HCEC 1CT (cell line): ENCODE measurements at places on chromosomes 13 and 19.

DNA sequence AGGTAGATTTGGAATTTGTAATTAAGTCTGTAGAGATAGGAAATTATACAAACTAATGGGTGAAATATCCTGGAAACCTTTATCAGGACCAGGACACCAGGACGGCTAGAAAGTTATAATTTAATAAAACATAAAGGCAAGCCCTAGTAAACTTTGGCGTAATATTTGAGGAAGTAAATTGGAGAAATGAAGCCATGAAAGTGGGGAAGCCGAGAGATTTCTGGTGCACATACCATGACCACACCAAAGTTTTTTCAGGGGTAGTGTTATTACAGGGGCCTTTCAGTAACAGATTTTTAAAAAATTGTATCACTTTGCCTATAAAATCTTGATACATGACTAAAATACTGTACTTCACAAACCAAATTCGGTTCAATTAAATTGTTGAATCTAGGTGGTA, 54.7 kb upstream of the URAD start:
- DNase-seq, result no peak

- DNase-seq, result peak; percentile 20
These were observed 249.0 kb downstream of the LHFPL6 start for GRCh38 chr13:39353988-39354387.

- DNase-seq, result no peak
These were observed 174.6 kb downstream of the TDRD3 start for GRCh38 chr13:60571571-60571970.

GRCh38 chr19:2494447-2495129, 18.7 kb downstream of the GADD45B start:
- peak; percentile 73 for DNase-seq

- no peak for DNase-seq
These were observed 14.9 kb downstream of the PLEKHA4 start for GRCh38 chr19:48853483-48853882.

DNA sequence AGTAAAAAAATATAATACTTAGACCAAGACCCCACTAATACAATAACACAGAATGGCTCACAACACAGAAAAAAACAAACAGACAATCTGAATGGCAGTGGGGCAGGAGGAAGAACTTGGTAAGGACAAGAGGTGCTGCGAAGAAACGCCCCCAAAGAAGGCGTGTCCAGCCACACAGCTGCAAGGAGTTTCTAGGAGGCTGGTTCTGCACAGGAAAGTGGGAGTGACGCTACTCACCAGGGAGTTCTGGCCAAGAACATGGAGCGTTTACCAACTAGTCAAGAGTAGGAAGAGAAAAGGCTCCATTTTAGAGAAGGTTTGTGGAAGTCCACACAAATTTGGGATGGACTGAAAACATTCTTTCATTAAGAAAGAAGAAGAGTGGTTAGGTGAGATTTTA, 95.3 kb upstream of the SLC15A1 start:
- no peak for DNase-seq

- DNase-seq, result peak; percentile 23
These were observed 13.3 kb downstream of the APOC1 start for GRCh38 chr19:44927746-44928145.

GRCh38 chr13:65719831-65720230, 1510.3 kb downstream of the PCDH9 start:
- DNase-seq, result no peak

DNA sequence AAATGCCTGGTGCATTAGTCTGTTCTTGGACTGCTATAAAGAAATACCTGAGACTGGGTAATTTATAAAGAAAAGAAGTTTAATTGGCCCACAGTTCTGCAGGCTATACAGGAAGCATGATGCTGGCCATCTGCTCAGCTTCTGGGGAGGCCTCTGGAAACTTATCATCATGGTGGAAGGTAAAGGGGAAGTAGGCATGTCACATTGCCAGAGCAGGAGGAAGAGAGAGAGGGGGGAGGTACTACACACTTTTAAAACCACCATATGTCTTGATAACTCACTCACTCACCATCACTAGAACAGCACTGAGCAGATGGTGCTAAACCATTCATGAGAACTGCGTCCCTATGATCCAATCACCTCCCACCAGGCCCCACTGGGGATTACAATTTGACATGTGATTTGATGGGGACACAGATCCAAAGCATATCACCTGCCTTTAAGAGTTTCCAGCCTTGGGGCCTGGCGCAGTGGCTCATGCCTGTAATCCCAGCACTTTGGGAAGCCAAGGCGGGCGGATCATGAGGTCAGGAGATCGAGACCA, 219.0 kb downstream of the KATNAL1 start:
- DNase-seq, result no peak

GRCh38 chr19:45306040-45306439, 16.6 kb downstream of the CKM start:
- no peak for DNase-seq

- DNase-seq, result no peak
These were observed 9.8 kb downstream of the GRIN3B start for GRCh38 chr19:1009981-1010538.

DNA sequence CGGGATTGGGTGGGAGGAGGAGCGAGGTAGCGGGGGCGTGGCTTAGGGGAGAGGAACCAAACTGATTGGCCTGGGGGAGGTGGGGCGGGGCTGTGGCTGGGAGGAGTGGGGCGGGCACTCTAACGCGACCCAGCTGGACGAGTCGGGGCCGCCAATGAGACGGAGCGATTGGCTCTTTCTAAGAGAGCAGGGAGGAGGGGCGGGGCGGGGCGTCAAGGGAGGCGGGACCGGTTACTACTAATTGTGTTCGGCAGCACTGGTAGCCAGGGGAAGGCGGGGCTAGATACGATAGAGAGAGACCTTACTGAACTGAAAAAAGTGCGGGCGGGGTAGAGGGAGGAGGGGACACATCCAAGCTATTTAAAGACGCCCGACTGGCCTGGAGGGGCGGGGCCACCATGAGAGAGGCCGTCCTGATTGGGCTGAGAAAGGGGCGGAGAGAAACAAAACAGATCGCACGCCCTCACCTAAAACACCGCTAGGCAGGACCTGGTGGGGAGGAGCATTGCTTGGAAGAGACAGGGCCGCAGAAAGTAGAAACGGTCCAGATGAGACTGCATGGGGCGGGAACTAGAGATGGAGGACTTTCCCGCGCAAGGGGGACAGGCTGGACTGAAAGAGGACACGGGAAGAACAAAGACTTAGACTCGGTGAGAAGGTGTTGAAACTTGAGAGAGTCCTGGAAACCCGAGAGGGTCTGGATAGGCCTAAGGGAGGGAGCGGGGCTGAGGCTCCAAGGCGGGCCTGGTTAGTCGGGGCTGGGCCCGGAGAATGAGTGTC, at the start of gene KCNC3:
Gene KCNC3 (minus strand): TSS at position 232 of the 780 bp plus-strand sequence. CDS start 295 bp downstream, outside the sequence.
- DNase-seq, result peak; percentile 67

DNA sequence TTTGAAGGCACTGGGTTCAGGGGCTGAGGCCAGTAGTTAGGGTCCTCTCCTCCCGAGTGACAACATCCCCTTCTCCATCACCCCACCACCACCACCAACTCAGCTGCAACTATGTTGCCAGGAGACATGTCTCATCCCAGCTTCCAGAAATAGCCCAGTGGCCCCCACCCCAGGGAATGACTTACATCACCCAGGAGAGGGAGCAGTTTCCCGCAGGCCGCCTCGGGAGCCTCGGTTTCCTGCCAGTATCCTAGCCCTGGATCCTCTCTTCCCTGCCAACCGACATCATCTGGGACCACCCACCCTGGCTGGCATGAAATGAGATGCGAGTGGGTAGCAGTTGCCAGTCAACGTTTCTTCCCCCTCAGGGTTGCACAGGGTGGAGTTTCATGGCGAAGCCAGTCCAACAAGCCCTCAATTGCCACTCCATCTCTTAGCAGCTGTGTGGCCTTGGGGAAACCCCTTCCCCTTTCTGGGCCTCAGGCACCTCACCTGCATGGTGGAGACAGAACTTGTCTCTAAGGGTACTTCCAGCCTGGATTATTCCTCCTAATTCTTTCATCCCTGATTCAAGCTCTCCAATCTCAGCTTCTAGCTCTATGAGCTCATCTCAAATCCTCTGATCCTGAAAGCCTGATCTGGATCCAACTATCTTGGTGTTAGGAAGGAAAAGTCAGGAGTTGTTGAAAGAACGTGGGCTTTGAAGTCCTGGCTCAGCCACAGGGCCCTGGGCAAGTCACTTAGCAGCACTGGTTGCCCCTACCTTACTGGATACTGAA, 3.9 kb upstream of the GSK3A start:
- peak; percentile 69 for DNase-seq

GRCh38 chr13:71261256-71261655, 605.7 kb downstream of the DACH1 start:
- no peak for DNase-seq

DNA sequence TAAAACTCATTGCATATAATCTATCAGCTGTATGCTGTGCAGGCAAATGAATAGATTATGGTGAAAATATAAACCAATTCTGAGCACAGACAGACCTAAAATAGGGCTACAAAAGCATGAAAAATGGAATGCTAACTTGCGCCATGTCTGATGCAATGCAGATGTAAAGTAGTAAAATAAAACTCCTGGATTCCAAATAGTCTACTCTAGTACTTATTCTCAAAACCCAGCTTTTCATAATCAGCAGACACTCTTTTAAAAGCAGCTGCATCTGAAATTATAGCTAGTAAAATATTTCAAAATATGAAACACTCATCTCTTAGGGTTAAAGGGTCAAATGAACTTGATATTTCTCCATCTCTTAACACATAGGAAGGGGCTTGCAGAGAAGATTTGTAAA, 4.7 kb upstream of the POMP start:
- no peak for DNase-seq

GRCh38 chr13:20074966-20075365, 85.9 kb downstream of the GJA3 start:
- no peak for DNase-seq

- no peak for DNase-seq
These were observed 211.0 kb downstream of the SLC7A1 start for GRCh38 chr13:29384466-29384865.

- no peak for DNase-seq
These were observed 1.2 kb upstream of the PALM3 start for GRCh38 chr19:14063105-14063504.

DNA sequence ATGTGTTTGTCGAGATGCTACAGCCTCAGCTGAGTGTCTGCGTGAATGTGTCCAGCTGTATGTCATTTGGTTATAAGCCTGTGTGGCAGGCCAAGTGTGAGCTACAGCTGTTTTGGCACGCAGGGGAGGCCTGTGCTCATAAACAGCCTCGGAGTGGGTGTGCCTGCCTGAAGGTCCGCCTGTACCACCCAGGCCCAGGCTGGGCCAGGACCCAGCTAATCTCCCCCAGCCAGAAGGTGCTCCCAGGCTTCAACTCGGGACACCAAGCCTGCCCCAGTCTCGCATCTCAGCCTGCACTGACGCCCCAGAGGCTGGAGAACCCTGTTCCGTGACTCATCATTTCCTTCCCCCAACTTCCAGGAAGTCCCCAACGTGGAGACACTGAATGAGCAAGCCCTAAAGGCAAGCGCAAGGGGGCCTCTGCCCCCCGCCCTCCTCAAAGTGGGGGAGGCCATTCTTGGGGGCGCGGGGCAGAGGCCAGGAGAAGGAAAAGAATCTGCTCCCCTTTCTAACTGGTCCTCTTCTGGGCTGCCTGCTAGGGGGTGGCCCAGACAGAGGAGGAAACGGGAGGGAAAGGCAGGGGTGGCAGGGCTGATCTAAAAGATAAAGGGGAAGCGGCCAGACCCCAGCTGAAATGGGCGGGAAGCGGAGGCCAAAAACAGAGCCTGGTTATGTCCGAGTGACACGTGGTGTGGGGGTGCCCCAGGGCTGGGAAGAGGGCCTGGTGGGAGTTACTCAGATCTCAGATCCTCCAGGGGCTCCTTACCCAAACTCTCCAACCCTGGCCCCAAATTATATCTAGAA, 2.0 kb downstream of the SLC1A5 start:
- peak; percentile 89 for DNase-seq

DNA sequence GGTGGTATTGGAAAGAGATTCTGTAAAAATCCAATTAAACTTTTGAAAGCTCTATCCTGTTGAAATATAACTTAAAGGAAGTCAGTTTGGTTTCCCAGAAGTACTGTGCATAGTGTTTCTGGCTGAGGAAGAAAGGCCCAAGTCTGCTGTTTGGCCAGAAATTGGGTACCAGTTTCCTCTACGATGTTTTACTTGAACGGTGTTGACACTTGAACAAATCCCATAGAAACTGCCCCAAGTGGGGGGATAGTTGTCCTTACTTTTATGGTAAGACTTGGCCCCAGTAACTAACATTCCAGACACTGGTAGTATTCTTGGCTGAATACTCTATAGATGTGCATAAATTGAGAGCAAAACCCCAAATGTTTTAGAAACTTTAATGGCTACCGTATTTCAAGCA, 14.2 kb downstream of the KLF5 start:
- DNase-seq, result no peak

DNA sequence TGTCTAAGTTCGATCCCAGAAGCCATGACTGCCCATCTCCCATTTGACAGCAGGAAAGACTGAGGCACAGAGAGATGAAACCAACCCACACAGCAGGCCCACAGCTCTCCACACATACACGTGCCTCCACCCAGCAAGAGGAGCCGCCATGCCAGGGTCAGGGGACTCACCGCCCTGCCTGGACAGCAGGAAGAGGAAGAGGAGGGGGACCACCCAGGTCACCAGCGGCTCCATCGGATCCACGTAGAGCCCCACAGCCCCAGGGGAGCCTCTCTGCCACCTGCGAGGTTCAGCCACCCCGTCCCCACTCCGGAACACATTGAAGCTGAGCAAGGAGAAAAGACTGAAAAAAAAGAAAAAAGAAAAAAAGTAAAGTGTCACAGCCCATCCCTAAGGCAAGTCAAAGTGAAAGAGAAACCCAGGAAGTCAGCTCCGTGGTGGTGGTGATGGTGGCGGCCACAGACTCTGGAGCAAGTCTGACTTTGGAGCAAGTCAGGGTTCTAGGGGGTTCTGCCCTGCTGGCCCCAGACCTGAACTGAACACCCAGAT, at the start of gene IL12RB1:
Gene IL12RB1 (minus strand): TSS at position 345 of the 549 bp plus-strand sequence. CDS start 111 bp downstream, at position 234.
- no peak for DNase-seq

- DNase-seq, result peak; percentile 12
These were observed 10.6 kb downstream of the CAPN12 start for GRCh38 chr19:38733493-38734175.

- DNase-seq, result no peak
These were observed 3.8 kb downstream of the SLC8A2 start for GRCh38 chr19:47467914-47468313.

GRCh38 chr19:30682999-30683536, 310.9 kb downstream of the ZNF536 start:
- DNase-seq, result peak; percentile 87

DNA sequence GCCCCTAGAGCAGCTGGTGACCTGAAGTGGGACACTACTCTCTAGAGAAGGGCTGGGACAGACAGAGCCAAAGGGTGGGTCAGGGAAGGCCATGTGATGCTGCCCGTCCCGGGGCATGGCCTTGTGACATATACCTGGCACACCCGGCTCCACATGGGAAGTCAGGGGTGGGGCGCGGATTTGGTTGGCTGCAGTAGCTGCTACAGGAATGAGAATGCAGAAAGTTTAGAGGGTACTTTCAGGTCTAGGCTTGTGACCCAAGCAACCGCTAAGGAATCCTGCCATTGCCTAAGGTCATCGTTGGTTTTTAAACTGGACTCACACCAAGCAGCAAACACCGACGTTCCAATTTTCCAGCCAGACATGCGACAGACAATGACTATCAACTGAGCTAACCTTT, 25.9 kb downstream of the RCBTB2 start:
- no peak for DNase-seq

- DNase-seq, result peak; percentile 1
These were observed 432 bp downstream of the ZNF611 start for GRCh38 chr19:52734331-52734892.
